Left ventricle myocardium inferior (tissue), 1 donor: ENCODE measurements at places on chromosomes 11 and 22. TPM values are rescaled to one million over a fixed set of nuclear protein-coding genes. Genes with fewer than 3 reads are reported as not detected.

DNA sequence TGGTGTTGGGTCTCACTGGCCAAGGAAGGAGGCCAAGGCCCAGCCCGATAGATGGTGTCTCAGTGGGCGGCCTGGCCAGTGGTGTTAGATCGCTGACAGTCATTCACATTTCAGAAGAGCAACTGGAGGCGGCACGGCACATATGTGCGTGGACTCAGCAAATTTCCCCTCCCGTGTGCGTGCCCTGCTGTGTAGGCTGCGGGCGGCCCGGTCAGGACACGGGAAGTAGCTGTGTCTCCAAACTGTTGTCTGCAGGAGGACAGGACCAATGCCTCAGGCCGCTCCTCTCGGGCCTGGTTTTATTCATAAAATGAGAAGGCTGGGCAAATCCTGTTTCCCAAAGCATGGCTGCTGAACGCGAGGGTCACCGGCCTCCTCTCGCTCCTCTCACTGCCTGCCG lies 711.7 kb downstream of the BRD1 start:
- DNase-seq: no peak

Gene C22orf23
- 0.82 TPM for total RNA-seq

DNA sequence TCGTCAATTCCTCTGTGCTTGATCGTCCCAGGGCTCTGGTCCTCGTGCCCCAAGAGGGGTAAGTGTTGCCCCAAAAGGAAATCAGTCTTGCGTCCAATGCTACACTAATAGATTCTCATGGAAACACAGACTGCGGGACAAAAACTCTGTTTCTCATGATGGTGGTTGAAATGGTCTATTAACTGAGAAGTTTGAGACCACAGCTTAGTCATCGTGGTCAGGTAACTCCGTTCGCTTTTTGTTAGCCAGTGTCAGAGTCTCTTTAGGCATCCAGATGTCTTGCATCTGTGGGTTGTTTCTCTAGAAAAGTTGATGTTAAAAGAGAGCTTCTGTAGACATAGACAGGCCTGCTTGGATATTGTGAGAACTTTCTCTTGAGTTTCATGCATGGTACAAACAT lies 104.6 kb upstream of the SORL1-AS1 start:
- DNase-seq: no peak

GRCh38 chr11:57484141-57484710 lies 23.9 kb downstream of the RTN4RL2 start:
- no peak for DNase-seq

DNA sequence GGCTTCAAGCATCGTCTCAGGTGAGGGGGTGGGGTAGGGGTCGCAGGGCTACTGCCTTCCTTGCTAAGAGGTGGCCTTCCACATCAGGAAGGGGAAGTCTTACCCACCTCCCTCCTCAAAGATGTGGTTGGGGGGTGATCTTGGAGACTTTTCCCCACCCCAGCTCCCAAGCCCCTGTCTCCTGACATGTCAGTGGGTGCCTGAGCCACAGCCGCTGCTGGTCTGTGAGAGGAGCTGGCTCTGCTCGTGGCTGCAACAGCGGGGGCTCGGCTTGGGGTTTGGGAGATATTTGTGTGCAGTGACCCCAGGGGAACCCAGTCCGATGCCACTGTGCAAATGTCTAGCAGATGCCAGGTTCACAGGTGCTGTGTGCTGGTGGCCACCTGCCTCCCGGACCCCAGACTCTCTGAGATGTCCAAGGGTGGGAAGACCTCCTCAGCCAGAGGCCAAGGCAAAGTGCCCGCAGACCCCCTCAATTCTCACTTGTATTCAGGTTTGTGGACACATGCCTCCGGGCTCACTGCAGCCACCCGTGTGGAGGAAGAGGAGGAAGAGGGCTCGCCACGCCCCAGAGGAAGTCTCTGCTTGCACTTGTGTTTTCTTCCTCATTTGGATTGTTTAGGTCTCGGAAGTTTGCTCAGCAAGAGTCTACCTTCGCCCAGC lies 1.9 kb downstream of the KCNQ1 start:
- no peak for DNase-seq

- no peak for DNase-seq
Observed at GRCh38 chr11:116842909-116843308, 5.5 kb upstream of the APOA1 start.

Gene SNX32
- total RNA-seq: not detected

GRCh38 chr11:127619946-127620345 lies 619.4 kb upstream of the KIRREL3 start:
- no peak for DNase-seq

- DNase-seq: no peak
Observed at GRCh38 chr11:99535406-99535805, 514.7 kb downstream of the CNTN5 start.

GRCh38 chr22:17980015-17980590 lies 44.3 kb downstream of the MICAL3 start:
- DNase-seq: no peak
